Activated CD4-positive, alpha-beta T cell treated with anti-CD3 and anti-CD28 coated beads, Interleukin-2, amount 10 ng/mL, durations not matched to agents 24 days and 14 days (primary cell): ENCODE measurements at places on chromosomes 16 and 17.

DNA sequence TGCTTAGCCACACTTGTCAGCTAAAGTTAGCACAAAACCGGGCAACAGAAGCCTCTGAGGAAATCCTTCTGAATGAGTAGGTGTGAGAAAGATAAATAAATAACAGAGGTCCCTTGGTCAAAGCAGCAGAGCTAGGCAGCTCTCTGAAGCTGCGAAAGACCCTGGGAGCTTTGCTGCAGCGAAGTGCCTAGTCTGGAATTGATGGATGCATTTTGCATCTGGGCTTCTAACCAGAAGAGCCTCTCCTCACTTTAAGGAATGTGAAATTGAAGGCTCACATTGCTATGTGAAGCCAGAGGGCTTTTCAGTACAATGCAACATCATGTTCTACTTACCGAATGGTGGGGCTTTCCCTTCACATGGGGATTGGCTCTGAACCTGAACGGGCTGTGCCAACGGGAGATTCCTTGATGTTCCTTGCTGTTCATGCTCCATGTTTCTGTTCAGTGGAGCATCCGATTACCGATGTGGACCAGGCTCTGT lies 274.6 kb downstream of the HS3ST3B1 start:
- no peak for DNase-seq

- DNase-seq: no peak
Measured at GRCh38 chr17:80948976-80949450, 42.6 kb upstream of the CHMP6 start.

DNA sequence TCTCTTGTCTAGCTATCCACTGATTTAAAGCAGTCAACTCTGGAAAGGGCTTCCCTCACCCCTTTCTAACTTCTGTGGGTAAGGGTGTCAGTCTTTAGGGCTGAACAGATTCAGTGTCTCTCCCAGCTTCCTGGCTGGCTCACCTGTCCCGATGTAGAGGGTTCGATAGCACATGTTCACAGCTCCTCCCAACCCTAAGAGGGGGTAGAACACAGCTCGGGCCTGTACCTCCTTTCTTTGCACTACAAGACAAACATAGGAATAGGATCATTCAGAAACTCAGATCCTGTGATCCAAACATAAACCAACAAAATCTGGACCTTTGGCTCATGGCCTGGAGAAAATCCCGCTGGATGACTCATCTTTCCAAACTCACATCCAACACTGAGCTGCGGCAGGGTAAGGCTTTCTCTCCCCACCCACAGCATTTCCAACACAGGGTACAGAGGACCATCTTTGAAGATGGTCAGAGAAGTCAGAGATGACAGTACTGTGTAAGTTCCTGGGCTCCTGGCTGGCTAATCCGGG lies 5.8 kb upstream of the DHRS13 start:
- DNase-seq: no peak

DNA sequence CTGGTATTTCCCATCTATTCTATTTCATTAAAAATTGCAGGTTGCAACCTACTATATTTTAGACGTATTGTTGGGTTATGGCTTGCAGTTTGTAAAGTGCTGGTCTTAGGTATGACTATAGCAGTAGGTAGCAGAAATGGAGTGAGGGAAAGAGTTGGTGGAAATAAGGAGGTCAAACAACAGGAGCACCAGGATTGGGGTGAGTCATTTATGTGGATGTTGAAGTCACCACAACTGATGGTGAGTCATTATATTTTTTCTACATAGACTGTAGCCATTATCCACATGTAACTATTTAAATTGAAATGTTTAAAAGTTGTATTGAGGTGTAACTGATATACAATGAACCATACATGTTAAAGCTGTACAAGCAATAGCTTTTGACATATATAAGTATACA lies 25.0 kb upstream of the HS3ST3A1 start:
- DNase-seq: no peak
